ENCODE measurements at places on chromosomes 5 and 9. TPM values are rescaled to one million over a fixed set of nuclear protein-coding genes. Genes with fewer than 3 reads are reported as not detected.

- H3K36me3 ChIP-seq = peaks cover 15% of the 10 kb centered on the region
- DNase-seq = peak; percentile 42
- peaks cover 8% of the 10 kb centered on the region for H3K4me1 ChIP-seq
- H3K4me3 ChIP-seq = peak overlapping the region; percentile 69
Measured at GRCh38 chr9:122827761-122828093, 661 bp downstream of the PDCL start.

- H3K27me3 ChIP-seq = no peaks in the 10 kb centered on the region
- H3K36me3 ChIP-seq = peaks cover 16% of the 10 kb centered on the region
- H3K27ac ChIP-seq = no peak overlapping the region
- no peak overlapping the region for H3K4me3 ChIP-seq
Measured at GRCh38 chr9:121185178-121185745, 16.4 kb downstream of the RAB14 start.

Gene PLCXD3
- under 0.01 TPM for total RNA-seq

Gene UBE2B
- 6.3 TPM for total RNA-seq

Gene CAVIN4
- 4.2 TPM for total RNA-seq

DNA sequence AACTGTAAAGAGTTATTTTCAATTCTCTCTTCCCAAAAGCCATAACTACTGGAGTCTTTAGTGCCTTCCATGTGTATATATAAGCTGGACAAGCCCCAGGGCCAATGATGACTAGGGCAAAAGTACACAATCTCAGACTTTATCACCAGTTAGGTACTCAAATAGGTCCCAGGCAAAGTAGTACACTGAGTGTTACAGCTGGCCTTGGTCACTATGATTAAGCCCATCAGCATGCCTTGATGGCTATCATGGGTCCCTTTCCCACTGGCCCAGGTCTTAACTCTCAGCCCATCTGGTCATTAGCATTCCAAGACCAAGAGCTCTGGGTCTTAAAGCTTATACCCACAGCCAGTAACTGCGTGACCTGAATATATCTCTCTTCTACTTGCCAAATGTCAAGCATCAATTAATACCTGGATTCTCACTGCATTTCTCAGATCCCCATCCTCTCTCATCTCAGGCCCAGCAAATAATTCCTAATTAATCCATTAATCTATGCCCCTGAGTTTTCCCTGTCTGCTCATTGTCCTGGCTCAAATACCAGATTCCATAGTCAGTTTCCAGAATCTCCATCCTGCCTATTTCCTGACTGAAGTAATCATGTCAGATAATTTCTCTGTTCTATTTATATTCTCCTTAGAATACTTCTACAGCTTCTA, 62.3 kb downstream of the NR6A1 start:
- peaks cover 14% of the 10 kb centered on the region for H3K4me1 ChIP-seq
- peaks cover 6% of the 10 kb centered on the region for H3K36me3 ChIP-seq
- H3K4me3 ChIP-seq = no peak overlapping the region
- peak; percentile 85 for DNase-seq
- H3K27me3 ChIP-seq = no peaks in the 10 kb centered on the region

- no peak for DNase-seq
- no peaks in the 10 kb centered on the region for H3K36me3 ChIP-seq
- no peaks in the 10 kb centered on the region for H3K4me1 ChIP-seq
Measured at GRCh38 chr9:18045326-18045725, 428.6 kb upstream of the ADAMTSL1 start.

GRCh38 chr5:35345222-35345621, 114.9 kb upstream of the PRLR start:
- DNase-seq = no peak
- H3K4me3 ChIP-seq = no peak overlapping the region
- H3K36me3 ChIP-seq = no peaks in the 10 kb centered on the region
- no peaks in the 10 kb centered on the region for H3K27me3 ChIP-seq
- H3K4me1 ChIP-seq = no peaks in the 10 kb centered on the region

GRCh38 chr5:74136276-74136825, 504.2 kb downstream of the ENC1 start:
- DNase-seq = no peak
- H3K4me1 ChIP-seq = no peaks in the 10 kb centered on the region
- H3K4me3 ChIP-seq = no peak overlapping the region
- no peaks in the 10 kb centered on the region for H3K36me3 ChIP-seq

Gene SHOC1
- not detected for total RNA-seq

DNA sequence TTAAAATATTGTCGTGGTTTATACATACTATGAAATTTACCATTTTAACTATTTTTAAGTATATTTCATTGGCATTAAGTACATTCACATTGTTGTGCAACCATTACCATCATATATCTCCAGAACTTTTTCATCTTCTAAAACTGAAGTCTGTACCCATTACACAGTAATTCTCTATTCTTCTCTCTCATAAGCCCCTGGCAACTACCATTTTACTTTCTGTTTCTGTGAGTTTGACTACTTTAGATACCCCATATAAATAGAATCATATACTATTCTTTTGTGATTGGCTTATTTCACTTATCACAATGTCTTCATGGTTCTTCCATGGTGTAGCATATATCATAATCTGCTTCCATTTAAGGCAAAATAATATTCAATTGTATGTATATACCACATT, 30.3 kb downstream of the NDUFS4 start:
- peaks cover 1% of the 10 kb centered on the region for H3K36me3 ChIP-seq
- no peaks in the 10 kb centered on the region for H3K4me1 ChIP-seq
- H3K27me3 ChIP-seq = no peaks in the 10 kb centered on the region
- H3K27ac ChIP-seq = no peak overlapping the region
- H3K4me3 ChIP-seq = no peak overlapping the region

DNA sequence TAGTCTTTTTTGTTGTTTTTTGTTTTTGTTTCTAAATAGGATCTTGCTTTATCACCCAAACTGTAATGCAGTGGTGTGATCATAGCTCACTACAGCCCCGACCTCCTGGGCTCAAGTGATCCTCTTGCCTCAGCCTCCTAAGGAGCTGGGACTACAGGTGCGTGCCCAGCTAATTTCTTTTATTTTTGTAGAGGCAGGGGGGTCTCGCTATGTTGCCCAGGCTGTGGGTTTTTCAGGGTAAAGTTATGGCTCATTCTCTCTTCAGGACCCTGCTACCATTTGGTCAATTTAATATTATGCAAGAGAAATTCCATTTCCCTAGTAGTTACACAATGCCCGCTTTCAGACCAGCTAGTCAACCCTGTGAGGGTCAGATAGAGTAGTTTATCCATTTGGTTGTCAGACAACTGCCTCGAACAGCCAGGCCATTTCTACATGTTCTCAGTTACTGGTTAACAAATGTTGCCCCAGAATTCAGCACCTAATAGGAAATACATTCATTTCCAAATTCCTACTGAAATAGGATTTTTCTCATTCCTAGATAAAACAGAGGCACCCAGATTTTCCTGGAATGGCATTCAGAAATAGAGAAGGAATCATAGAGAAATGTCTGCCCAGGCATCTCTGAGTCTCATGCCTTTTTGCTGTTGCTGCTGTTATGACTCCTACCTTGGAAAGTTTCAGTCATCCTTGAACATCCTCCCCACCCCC, 6.4 kb upstream of the GLIS3 start:
- no peaks in the 10 kb centered on the region for H3K36me3 ChIP-seq
- H3K4me1 ChIP-seq = peaks cover 4% of the 10 kb centered on the region
- no peak overlapping the region for H3K4me3 ChIP-seq
- peak; percentile 61 for DNase-seq

Gene JAKMIP2
- total RNA-seq = not detected

Gene MRPL50
- 11.1 TPM for total RNA-seq

Gene FOXI1
- total RNA-seq = not detected

Gene TEK
- total RNA-seq = 10.8 TPM

- H3K27ac ChIP-seq = no peak overlapping the region
- no peak overlapping the region for H3K4me3 ChIP-seq
- no peaks in the 10 kb centered on the region for H3K4me1 ChIP-seq
- H3K36me3 ChIP-seq = no peaks in the 10 kb centered on the region
Measured at GRCh38 chr5:146539973-146540372, 24.0 kb upstream of the GPR151 start.

DNA sequence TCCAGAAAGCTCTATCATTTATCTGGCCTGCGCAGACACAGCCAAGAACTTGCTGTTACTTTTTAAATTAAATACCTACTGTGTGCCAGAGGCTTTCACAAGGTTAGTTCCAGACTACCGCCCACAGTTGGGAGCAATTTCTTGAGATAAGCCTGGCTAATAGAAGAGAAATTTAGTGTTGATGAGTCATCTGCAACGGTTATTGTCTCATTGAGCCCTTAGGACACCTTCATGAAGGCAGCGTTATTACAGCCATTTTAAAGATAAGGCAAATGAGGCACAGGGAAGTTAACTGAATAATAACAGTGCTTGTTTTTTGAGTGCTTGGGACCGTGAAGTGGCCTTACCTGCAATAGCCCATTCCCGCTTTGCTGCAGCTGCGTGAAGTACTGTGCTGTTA, 292.9 kb upstream of the MSX2 start:
- no peaks in the 10 kb centered on the region for H3K4me1 ChIP-seq
- DNase-seq = no peak
- no peaks in the 10 kb centered on the region for H3K36me3 ChIP-seq

DNA sequence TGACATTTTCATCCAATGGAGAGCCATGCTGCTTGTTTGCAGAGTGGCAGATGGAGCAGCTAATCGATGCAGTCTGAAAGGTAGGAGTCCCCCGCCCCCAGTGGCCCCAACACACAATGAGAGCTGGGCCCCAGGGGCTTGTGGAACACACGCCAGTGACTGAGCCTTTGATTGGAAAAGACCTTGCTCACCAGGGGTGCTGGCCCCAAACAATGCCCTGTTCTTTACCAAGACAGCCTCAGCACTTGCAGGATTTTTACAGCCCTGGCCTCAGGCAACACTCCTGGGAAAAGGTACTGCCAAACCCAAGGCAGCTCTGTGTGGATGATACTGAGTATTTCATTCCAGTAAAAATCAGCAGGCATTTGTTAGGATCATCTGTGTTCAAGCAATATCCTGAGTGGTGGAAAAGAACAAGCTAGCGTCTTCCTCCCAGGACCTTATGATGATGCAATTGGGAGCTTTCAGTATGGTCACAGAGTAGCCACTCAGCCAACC, 276.8 kb upstream of the CLINT1 start:
- H3K4me1 ChIP-seq = no peaks in the 10 kb centered on the region
- H3K27me3 ChIP-seq = no peaks in the 10 kb centered on the region
- no peak overlapping the region for H3K27ac ChIP-seq
- DNase-seq = no peak

Gene ZFYVE16
- 19.4 TPM for total RNA-seq

Gene PCDHA9
- under 0.01 TPM for total RNA-seq

Gene RNF224
- total RNA-seq = not detected

DNA sequence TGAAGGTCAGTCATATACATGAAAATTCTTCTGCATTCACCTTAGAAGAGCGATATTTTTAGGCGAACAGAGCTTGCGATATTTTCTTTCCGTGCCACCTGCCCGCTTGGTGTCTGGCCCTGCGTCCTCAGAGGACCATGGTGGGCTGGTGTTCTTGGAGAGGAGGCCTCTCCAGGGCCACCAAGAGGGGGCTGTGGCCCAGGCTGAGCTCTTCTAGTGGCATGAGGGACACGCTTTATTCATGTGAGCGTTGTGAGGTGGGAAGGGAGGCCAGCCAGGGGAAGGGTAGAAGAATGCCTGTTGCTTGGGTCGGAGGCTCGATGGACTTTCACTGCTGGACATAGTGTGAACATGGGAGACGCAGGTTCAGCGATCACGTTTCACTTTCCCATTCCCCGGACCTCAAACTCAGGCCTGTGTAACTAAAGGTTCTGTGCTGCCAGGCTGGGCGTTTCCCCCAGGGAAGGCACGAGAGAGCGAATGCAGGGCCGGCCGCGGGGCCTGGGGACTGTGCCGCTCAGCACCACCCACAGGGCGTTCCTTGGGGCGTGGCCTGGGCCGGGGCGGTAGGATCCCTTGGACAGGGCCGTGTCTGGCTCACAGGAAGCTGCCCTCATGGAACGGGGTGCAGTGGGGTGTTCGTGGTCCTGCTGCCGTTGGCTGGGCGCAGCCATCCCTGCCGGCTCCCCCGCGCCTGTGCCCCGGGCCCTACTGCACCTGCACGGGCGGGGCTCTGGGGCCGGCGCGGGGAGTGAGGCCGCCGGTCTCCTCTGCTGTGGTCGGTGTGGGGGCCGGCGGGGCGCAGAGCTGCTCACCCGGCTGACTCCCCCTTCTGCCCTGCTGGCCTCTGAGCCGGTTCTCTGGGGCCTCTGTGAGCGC, 40.7 kb upstream of the CLPTM1L start:
- H3K27me3 ChIP-seq = peaks cover 44% of the 10 kb centered on the region
- H3K4me3 ChIP-seq = peak overlapping the region; percentile 47
- no peaks in the 10 kb centered on the region for H3K36me3 ChIP-seq
- H3K27ac ChIP-seq = no peak overlapping the region
- peaks cover 3% of the 10 kb centered on the region for H3K4me1 ChIP-seq

GRCh38 chr5:14009575-14009974, 65.1 kb upstream of the DNAH5 start:
- H3K36me3 ChIP-seq = peaks cover 4% of the 10 kb centered on the region
- H3K4me1 ChIP-seq = peaks cover 26% of the 10 kb centered on the region

Gene ZBED3
- total RNA-seq = 0.28 TPM

- no peak for DNase-seq
- H3K4me3 ChIP-seq = no peak overlapping the region
- H3K4me1 ChIP-seq = peaks cover 2% of the 10 kb centered on the region
- no peaks in the 10 kb centered on the region for H3K27me3 ChIP-seq
- peaks cover 43% of the 10 kb centered on the region for H3K36me3 ChIP-seq
- no peak overlapping the region for H3K27ac ChIP-seq
Measured at GRCh38 chr9:86298873-86299272, 16.5 kb upstream of the ISCA1 start.

DNA sequence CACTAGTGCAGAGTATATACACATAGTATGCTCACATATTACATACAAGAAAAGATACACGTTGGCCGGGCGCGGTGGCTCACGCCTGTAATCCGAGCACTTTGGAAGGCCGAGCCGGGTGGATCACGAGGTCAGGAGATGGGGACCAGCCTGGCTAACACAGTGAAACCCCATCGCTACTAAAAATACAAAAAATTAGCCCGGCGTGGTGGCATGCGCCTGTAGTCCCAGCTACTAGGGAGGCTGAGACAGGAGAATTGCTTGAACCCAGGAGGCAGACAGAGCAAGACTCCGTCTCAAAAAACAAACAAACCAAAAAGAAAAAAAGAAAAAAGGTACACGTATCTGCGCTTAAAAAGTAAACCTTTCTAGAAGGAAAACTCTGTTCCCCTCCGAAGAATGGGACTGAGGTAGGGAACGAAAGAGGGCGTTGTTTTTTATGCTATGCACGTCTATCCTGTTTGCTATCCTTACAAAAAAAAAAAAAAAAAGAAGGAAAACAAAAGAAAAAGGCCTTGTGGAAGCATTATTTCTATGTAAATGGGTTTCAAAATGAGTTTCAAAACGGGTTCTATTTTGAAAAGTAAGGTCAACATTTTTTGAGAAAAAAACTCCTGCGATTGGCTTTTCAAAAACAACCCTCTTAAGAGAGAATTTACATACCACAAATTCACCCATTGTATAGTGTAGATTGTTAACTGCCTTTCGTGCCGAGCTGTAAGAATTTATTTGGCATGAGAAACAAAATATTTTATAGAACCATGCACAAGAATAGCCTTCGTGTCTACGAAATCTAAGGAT, 1.2 kb downstream of the AK3 start:
- H3K4me3 ChIP-seq = peak overlapping the region; percentile 94
- peaks cover 7% of the 10 kb centered on the region for H3K4me1 ChIP-seq

Gene OR2V1
- total RNA-seq = not detected
